ENCODE measurements at places on chromosomes 5 and 9.

- no peak for DNase-seq
These were observed 67.1 kb downstream of the EHMT1 start for GRCh38 chr9:137685741-137686420.

- DNase-seq: no peak
These were observed 10.2 kb downstream of the CEP72 start for GRCh38 chr5:622359-622758.

DNA sequence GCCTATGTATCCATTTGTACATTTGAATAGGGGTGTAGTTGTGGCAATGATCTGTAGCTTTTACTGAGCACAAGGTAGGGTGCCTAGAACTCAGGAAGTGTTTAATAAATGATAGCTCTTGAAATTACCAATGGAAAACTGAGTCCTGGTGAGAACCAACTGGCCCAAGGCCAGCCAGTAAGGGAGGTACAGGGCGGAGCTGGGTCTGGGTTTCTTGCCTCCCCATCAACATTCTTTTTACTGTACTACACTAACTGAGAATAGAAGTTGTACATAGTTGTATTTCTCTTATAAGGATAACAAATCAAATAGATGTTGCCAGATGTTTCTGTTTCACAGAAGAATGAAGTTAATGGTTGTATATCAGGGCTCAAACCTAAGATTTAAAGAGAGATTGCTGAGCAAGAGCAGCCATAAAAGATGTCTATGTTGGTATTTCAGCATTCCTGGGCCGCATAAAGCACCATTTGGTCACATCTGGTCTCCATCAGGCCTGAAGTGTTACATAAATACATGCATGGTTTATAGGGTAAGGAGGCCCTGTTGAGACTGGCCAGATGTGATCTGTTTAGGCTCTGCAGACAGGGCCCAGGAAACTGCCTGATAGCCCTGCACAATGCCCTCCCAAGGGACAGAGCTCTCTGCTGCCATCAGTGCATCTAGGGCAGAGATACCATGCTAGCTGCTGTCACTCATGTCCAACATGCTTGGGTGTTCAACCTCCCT is 210.5 kb downstream of the NXNL2 start:
- no peak for DNase-seq

DNA sequence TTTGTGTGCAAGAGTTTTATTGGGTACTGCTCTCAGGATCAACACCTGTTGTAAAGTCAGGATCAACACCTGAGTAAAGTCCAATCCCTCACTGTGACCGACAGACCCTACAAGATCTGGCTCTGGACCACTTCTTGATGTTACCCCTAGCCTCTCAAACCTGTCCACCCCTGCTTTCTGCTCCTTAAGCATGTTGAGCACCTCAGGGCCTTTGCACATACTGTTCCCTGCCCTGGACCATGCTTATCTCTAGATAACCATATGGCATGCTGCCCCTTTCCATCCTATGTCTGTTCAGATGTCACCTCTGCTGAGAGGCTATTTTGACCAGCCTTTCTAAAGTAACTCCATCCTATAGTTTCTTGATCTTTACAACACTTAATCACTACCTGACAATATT is 269.6 kb downstream of the SMARCA2 start:
- no peak for DNase-seq

- DNase-seq: no peak
These were observed 27.8 kb upstream of the CDH6 start for GRCh38 chr5:31165729-31166128.

DNA sequence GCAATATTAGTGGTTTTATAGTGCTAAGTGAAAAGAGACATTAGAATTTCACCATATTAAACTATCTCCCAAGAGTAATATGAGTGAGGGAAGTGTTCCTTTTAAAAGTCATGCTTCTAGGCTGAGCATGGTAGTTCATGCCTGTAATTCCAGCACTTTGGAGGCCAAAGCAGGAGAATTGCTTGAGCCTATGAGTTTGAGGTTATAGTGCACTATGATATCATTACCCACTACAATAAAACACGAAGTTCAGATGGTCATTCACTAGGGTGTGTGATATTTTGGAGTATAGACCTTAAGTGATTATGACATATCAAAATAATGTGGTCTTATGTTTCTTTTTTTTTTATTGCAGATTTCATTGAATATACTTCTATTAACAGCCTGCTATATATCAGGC is 6.7 kb downstream of the KIF2A start:
- no peak for DNase-seq

DNA sequence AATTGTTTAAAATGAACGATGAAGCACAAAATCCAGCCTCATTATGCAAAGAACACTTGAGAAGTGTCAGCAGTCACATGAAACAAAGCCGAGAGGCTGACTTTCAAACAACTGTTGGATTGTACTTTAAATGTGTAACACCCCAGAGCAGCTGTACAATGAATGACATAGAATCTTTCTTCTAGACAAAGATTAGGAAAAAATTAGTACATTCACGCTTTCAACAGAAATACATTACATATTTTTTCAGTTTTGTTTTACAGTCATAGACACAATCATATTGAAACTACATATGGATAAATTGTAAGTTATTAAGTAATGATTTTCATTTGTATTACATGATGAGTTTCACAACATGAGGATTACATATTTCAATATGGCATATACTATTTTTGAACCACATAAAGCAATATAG is 10.6 kb upstream of the AGXT2 start:
- no peak for DNase-seq

- DNase-seq: no peak
These were observed 19.2 kb downstream of the PSD2 start for GRCh38 chr5:139814704-139815280.

DNA sequence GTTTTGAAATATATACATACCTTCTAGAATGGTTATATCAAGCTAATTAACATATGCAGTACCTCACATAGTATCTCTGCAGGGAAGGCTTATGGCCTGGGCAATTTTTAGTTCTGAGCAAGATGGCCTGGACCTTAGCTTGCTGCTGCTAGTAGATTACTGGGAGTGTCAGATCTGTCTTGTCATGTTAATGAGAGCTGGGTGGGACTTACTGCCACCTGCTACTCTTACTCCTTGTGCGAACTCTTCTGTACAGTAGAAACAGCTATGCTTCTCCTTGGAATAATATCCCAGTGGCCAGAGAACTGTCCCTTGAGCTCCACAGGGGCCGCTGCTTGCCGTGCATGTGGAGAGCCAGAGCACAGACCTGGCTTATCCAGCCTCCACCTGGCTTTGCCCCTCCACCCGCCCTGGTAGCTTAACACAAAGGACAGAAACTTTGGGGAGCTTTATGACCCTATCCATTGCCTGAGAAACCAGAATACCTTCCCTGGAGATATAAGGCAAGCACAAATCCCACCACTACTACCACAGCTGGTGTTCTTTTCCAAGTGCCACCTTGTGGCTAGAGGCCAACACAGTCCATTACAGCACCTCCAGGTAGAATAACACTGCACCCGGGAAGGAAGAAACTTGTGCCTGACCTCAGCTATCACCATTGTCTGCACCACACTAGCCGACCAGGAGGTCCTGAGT is 74.4 kb upstream of the RUSC2 start:
- DNase-seq: no peak

DNA sequence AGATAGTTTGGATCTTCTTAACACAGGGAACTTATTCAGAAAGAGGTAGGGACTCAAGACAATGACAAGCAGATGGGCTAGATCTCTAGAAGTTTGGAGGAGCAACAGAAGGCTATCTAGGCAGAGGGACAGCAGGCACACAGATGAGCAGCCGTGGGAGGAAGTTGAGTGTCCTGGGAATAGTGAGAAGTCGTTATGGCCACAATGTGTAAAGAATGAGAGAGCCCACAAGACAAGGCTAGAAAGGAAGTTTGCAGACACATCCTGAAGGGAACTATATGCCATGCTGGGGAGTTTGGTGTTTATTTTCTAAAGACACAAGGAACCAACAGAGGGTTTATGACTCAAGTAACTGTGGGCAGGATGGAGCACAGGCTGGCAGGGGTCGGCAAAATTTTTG is 160.6 kb downstream of the PALM2AKAP2 start:
- DNase-seq: no peak

GRCh38 chr5:87916320-87916719 is 352.3 kb downstream of the TMEM161B start:
- DNase-seq: no peak

DNA sequence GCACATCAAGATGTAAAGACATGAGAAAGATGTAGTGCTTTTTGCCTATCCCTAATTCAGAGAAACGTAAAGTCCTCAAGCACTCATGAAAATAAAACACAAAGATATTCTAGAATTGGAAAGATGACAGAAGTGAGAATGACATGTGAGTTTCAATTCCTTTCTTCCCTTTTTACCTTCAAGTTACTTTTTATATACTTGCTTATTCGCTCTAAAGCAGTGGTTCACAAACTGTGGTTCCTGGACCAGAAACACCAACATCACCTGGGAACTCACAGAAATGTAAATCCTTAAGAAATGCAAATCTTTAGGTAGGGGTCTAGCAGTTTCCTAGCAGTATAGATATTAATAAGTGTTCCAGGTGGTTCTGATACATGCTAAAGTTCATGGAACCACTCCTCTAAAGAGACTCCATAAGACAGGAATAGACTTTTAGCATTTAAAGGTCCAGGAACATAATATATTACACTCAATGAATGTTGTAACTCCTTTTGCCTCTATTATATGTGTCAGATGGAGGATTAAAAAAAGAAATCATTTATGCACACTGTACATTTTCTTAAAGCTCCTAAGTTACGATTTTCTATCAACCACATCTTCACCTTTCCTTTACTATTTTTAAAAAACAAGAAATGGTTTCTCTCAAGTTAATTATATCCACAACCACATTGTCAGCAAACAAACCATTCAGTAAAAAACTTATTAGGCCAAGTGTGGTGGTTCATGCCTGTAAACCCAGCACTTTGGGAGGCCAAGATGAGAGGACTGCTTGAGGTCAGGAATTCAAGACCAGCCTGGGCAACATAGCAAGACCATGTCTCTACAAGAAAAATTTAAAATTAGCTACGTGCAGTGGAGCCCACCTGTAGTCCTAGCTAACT is 39.9 kb downstream of the ERP44 start:
- no peak for DNase-seq

GRCh38 chr5:118301696-118302095 is 686.7 kb downstream of the DTWD2 start:
- DNase-seq: no peak

DNA sequence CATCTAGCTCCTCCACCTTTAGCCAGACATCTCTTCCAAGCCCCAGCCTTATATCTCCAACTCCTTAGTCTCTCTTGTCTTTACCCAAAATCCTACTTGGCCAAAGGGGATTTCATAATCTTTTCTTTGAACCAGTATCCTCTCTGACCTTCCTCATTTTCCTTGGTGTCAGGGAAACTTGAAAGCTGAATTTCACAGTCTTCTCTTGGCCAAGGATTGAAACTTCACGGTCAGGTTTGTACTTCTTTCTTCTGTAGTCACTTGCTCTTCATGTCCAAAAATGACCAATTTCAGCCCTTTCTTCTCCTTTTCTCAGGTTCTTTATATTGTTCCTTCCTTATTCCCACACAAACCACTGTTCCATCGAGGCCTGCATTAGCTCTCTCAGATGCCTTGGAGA is 473.7 kb upstream of the KLF4 start:
- DNase-seq: no peak

- no peak for DNase-seq
These were observed 17.1 kb upstream of the TRIM36 start for GRCh38 chr5:115186794-115187193.

- no peak for DNase-seq
These were observed 1.4 kb downstream of the DAB2 start for GRCh38 chr5:39423331-39423751.

DNA sequence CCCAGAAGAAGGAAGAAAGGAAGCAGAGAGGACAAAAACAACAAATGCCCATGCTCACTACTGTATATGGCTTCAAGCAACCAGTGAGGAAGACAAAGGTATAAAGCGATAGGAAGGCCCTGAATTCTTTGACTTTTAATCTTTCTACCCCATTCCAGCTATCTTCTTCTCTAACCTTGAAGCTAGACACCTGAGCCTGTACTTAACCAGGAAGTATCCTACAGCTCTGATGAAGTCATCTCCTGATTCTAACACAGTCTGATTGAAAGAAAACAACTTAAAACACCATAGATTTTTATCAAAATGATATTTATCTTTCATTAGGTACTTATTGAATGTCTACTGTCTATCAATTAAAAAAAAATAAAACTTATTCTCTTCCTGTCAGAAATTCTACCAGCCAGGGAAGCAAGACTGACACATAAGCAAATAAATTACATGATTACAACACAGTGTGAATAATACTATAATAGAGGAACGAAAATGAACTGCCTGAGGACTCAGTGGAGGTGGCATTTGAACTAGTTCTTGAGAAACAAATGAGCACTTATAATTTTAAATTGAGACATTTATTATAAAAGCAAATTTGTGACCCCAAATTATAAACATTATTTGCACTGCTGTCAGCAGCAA is 123.3 kb upstream of the ELL2 start:
- DNase-seq: no peak

DNA sequence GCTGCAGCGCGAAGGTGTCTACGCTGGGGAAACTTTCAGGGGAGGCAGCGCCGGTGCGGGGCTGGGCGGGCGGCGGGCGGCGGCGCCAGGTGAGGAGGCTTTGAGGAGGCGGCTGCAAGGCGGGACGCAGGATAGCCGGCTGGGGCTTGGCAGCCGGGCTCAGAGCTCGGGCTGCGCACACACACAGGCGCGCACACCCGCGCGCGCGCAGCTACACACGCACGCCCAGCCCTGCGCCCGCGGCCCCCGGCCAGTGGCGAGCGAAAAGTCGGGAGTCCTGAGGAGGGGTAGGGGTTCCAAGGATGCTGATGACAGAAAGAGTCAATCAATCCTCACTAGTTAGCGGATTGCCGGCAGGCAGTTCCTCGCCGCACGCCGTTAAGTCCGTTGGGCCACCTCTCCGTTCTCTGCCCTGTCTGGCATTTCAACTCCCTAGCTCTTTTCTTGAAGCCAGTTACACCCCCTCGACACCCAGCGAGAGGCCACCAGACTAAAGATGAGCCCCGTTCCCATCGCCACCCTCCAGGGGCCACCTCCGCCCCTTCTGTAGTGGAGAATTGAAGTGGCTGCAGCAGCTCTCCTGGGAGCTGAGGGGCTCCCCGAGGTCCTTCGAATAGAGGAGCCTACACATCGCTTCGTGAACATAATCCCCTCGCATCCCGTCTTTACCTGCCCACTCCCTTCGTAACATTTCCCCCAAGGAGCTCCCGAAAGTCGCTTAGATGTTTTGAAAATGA is 1640.3 kb upstream of the C9orf72 start:
- DNase-seq: peak; percentile 56
